ENCODE measurements at places on chromosomes 16 and 17.

GRCh38 chr16:79508294-79508693 lies 92.2 kb downstream of the MAF start:
- no peak for DNase-seq

DNA sequence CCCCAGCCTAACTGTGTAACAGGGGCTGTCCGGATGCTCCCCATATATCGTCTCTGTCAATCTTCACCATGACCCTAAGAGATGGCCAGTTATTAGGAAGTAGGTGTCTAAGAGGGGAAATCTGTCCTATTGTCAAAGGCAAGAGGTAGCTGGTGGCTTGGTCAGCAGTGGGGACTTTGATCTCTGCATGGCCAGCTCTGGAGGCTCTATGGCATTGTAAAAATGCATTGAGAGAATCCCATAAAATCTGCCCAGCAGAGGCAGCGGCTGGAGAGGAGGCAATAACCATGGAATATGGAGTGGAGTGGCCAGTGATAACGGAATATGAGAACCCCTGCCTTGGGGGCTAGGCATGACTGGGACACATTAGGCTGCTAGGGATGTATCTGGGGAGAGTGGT lies 88.8 kb downstream of the MRM1 start:
- no peak for DNase-seq

GRCh38 chr16:12391956-12392355 lies 411.7 kb downstream of the CPPED1 start:
- no peak for DNase-seq

GRCh38 chr17:12554251-12554650 lies 111.4 kb upstream of the MYOCD start:
- no peak for DNase-seq

DNA sequence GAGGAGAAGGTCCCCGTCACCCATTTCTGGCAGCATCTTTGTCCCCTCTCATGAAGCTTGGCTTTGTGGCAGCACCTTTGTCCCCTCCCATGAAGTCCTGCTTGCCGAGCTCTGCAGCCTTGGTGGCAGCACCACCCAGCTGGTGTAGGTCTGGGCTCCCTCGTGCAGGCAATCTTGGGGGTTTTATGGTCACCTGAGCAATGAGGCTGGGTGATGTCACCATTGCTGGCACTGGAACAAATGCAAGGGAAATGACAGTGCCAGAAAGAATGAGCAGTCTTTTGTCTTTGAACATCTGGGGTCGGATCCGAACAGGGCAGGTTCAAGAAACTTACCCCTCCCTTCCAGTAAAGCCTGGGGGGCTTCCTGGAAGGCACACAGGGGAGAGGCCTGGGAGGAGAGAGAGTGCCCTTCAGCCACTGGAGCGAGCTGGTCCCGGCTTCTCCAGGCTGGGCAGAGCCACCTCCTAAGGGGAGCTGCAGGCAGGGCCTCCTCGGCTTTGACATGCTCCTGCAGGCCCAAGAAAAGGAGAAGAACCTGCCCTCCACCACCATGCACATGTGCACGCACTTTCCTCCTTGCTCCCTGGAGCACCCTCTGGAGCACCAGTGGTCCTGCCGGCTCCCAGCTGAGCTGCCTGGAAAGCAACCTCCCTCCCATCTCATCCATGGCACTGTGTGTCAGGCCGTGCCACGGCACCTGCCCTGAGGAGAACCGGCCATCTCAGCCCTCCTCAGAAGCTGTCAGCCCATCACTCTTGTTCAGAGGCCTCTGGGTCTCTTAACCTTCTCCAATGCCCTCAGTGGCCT lies 16.0 kb downstream of the BTBD17 start:
- peak; percentile 61 for DNase-seq

Measured in urothelium cell line (cell line).